ENCODE measurements at places on chromosomes 7 and 10. TPM values are rescaled to one million over a fixed set of nuclear protein-coding genes. Genes with fewer than 3 reads are reported as not detected.
A peak's percentile ranks its signal among the peaks of the same experiment; 100 is the strongest.

Gene PLEKHS1
- 0.08 TPM for polyA plus RNA-seq

DNA sequence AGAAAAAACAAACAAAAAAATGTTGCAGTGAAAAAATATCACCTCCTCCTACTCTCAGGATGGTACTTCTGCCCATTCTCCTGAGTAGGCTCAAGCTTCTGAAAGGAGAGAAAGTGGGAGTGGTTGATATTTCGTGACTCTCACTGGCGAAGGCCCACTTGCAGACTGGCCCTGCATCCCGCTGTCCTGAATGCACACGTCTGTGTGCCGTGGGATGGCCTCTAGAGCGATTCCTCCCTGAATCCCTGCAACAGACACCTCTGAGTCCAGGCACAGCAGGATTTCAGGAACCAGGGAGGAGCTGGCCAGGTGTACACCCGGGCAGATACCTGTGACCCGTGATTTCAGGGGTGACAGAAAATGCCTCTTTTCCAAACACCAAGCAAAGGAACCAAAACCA lies 319.2 kb downstream of the DPP6 start:
- no peak for DNase-seq

Gene OPALIN
- polyA plus RNA-seq = not detected

Gene CYP26C1
- 0.06 TPM for polyA plus RNA-seq

DNA sequence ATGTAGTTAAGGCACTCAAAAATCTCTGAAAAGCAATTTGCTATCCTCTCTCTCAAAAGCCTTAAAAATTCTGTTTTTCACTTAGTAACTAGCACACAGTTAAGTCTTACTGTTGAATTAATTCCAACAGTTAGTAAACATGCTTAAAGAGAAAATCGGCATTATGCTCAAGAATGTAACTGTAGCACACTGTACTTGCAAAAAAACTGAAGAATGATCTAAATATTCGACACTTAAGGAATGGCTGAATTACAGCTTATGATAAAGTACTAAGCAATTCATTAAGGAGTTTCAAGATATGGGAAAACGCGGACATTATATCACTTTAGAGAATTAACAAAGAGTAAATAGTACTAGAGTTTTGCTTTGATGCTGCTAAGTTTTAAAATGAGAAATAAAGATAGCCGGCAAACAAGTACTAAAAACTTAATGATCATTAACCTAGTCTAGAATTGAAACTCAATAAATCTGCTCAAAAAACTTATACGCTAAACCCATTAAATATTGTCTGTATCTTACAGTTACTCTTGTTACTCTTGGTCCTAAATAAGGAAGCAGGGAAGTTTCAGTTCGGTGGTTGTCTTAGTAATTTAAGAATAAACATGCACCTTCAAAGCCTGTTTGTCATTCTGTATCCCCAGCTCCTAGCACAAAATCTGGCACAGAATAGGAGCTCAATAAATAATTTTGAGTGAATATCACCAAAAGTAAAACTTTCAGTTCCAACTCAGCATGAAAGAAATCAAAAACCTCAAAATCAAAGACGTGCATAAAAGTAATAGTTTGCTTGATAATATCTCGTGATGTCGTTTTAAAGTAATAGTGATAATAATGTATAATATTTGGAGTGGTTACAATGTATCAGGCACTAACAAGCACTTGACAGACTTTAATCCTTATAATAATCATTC lies 1.2 kb downstream of the TRDMT1 start:
- peak; percentile 37 for DNase-seq

Gene PAPOLB
- 0.04 TPM for polyA plus RNA-seq

Gene SLC26A3
- not detected for polyA plus RNA-seq

GRCh38 chr10:24465891-24466818 lies 257.2 kb downstream of the KIAA1217 start:
- peak; percentile 50 for DNase-seq

Gene ASZ1
- 1.5 TPM for polyA plus RNA-seq

DNA sequence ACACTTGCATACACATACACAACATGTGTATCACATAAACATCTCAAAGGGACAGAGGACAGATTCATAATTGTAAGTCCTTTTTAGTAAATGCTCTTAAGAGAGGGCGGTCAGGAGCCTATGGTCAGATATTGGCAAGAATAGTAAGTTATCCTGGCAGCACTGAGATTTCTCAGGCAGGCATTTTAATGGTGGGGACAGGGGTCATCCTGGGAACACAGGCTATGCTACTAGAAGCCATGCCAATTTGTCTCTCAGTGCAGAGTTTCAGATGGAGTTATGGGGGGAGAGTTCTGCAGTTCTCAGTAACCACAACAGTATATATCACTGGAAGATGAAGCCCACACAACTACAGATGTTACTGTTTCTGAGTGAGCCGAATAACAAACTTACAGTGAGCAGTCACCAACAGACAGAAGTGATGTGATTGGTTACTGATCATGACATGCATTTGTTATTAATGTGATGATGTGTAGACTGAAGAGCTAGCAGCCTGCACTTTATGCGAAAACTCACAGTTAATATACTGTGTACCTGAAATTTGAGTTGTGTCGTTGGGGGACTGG lies 16.4 kb downstream of the ZNF487 start:
- DNase-seq = no peak

DNA sequence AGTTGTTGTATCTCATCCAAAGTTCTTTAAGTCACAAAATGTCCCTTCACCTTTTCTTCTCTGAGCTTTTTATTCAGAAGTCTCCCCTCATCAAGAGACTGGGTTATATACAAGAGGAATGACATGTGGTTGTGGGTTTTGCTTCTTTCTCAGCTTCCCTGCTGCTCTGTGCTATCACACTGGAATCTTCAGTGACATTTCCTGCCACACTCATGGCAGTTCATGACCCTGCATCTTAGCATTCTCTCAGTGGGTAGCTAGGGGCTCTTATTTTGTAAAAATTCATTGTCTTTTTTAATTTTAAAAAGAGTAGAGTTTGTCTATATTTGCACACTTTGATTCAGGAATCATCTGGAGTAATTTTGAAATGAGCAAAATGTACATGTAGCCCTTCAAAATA lies 236.9 kb upstream of the TMEM229A start:
- DNase-seq = no peak

Gene RAMP3
- 18.4 TPM for polyA plus RNA-seq

DNA sequence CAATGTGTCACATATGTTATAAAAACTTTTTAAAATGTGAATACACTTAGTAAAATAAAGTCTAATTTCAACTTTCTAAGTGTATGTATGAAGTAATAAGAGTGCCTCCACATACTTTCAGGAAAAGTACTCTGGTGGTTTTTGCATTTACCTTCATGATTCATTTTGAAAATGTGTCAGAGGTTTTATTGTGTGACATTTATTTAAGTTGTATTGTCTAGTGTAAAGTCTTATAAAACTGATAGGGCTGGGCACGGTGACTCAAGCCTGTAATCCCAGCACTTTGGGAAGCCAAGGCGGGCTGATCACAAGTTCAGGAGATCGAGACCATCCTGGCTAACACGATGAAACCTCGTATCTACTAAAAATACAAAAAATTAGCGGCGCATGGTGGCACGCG lies 226.5 kb downstream of the ITGB1 start:
- no peak for DNase-seq

GRCh38 chr7:35570937-35571336 lies 124.0 kb downstream of the HERPUD2 start:
- no peak for DNase-seq

DNA sequence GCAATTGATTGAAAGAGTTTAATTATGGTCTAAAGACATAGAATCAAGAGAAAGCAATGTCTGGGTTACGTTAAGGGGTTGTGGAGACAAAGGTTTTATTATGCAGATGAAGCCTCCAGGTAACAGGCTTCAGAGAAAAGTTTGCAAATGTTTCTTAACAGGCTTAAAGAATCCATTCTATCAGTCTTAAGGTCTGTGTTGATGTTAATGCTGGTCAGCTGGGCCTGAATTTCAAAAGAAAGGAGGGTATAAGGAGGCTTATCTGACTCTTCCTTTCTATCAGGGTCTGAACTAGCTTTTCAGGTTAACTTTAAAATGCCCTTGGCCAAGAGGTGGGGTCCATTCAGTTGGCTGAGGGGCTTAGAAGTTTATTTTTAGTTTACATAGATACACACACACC lies 1004.5 kb upstream of the C7orf33 start:
- DNase-seq = no peak

Gene PKD2L1
- 0.23 TPM for polyA plus RNA-seq

GRCh38 chr7:104299323-104299722 lies 29.1 kb upstream of the LHFPL3 start:
- no peak for DNase-seq

- no peak for DNase-seq
Measured at GRCh38 chr7:143463556-143463955, 14.1 kb upstream of the TAS2R41 start.

- no peak for DNase-seq
Measured at GRCh38 chr7:40733578-40733977, 598.8 kb downstream of the SUGCT start.

- no peak for DNase-seq
Measured at GRCh38 chr10:78539247-78539766, 505.6 kb downstream of the RPS24 start.

DNA sequence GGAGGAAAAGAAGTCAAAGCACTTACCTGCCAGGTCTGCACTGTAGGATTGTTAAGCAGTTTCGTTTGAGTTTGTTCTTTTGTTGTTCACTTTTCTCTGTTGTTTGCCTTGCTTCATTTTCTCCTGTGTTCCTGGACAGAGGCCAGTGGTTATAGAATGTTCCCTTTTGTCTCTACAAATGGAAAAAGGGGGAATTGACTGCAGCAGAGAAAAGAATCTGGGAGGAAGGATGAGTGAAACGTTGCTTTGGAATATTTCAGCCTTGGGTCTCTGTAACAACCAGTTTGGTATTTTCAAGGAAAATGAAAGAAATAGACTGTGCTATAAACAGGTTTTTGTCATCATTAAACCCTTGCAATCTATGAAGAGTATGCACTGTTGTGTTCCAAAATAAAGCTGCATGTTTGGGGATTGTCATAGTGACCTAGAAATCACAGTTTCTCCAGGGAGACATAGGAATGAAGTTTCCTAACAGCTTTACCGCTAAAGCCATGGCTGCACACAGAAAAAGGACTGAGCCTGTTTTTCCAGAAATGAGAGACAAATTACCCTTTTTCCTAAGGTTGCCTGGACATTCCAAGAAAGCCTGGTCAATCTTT lies 60.8 kb upstream of the HABP2 start:
- peak; percentile 45 for DNase-seq

- DNase-seq = no peak
Measured at GRCh38 chr10:30832001-30832748, 199.5 kb downstream of the ZNF438 start.

Gene EFCAB10
- polyA plus RNA-seq = 5.4 TPM

Gene MRC1
- 19.1 TPM for polyA plus RNA-seq

Gene ZNF800
- 20.3 TPM for polyA plus RNA-seq

Gene PTPRZ1
- 85.5 TPM for polyA plus RNA-seq

DNA sequence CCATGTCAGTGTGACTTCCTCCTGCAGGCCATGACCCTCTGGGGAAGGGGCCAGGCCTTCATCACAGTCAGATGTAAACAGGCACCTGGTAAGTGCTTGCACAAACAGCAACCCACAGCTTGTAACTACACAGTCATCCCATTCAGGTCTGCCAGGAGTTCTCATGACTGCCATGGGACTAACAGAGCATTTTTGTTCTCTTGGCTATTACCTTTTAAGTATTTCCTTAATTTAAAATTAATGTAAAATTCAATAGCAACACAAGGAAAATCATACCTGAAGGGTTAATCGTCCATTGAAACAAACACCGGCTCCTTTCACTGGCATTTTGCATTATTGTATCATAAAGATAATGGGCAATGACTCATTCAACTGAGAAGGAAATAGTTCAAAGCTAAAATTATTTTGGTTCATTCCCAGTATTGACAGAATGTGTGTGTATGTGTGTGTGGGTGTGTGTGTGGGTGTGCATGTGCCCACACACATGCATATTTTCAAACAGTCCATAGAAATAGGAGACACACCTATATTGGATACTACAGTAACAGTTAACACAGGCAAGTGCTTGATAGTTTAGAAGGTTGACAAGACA lies 307.9 kb downstream of the WDR11 start:
- no peak for DNase-seq
